ENCODE measurements at places on chromosomes 12 and 14. TPM values are rescaled to one million over a fixed set of nuclear protein-coding genes. Genes with fewer than 3 reads are reported as not detected.

SVOP gene
- not detected for total RNA-seq

CMA1 gene
- total RNA-seq: not detected

GRCh38 chr12:1870086-1870485 is 48.4 kb downstream of the CACNA2D4 start:
- DNase-seq: no peak

ABHD12B gene
- not detected for total RNA-seq

GRCh38 chr12:106021516-106021915 is 117.2 kb downstream of the NUAK1 start:
- DNase-seq: no peak

- DNase-seq: no peak
Measured at GRCh38 chr12:32240162-32240561, 133.5 kb downstream of the BICD1 start.

TMEM132C gene
- total RNA-seq: not detected

ANKS1B gene
- total RNA-seq: 0.10 TPM

ASPG gene
- 0.50 TPM for total RNA-seq

DNA sequence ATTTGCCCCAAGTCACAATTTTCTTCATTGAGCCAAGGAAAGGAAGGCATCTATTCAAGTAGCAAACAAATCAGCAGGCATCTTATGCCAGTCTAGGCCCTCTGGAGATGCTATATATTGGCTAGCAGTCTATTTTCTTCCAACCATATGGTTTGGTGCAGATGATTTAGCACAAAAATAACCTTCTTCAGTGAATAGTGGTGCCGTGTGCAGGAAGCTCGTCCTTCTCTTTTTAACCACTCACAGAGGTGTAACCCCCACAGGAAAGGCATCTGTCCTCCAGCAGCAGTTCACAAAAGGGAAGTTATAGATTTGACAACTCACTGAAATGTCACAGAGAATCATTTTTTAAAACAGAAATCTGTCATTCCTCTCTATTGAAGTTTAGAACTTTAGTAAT is 445.7 kb upstream of the SYT1 start:
- DNase-seq: no peak

C12orf42 gene
- total RNA-seq: not detected

IL31 gene
- total RNA-seq: not detected

- DNase-seq: no peak
Measured at GRCh38 chr14:105898482-105899010, 372.2 kb downstream of the TMEM121 start.

- no peak for DNase-seq
Measured at GRCh38 chr12:49364989-49365388, 2.3 kb upstream of the SPATS2 start.

DNA sequence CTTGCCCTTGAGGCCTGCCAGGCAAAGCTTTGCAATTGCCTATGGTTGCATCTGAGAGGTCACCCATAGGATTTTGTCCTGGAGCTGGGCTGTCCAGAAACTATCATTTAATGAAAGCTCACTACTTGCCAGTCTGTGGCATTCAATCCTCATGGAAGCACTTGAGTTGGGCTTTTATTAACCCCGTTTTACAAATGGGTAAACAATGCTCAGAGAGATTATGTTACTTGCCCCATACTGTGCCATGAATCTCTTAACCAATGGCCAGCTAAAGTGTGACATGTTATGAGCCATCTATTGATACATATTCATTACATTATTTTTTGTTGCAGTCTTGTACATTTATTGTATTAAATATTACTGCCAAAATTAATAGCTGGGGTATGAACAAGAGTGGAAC is 35.9 kb downstream of the PDZRN4 start:
- no peak for DNase-seq

DNA sequence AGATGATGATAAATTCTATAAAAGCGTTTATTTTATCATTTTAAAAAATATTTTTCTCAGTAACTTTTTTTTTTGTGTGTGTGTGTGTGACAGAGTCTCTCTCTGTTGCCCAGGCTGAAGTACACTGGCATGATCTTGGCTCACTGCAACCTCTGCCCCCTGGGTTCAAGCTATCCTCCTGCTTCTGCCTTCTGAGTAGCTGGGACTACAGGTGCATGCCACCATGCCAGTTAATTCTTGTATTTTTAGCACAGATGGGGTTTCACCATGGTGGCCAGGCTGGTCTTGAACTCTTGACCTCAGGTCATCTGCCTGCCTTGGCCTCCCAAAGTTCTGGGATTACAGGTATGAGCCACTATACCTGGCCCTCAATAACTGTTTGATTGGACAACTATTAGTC is 37.2 kb downstream of the PKP2 start:
- DNase-seq: no peak

SRRM4 gene
- not detected for total RNA-seq

MIP gene
- not detected for total RNA-seq

PTPRB gene
- total RNA-seq: 1.0 TPM

MARK3 gene
- 80.3 TPM for total RNA-seq

JAG2 gene
- total RNA-seq: 6.3 TPM

GNB3 gene
- 1.5 TPM for total RNA-seq

SLC5A8 gene
- not detected for total RNA-seq

- no peak for DNase-seq
Measured at GRCh38 chr12:85179680-85180270, 100.2 kb upstream of the ALX1 start.

GRCh38 chr12:121793838-121794533 is 498 bp upstream of the RHOF start:
- peak; percentile 91 for DNase-seq

- no peak for DNase-seq
Measured at GRCh38 chr12:117002051-117002817, 91.5 kb downstream of the FBXW8 start.

GRCh38 chr12:114834621-114835020 is 150.6 kb upstream of the TBX3 start:
- no peak for DNase-seq

HOXC12 gene
- not detected for total RNA-seq

- DNase-seq: no peak
Measured at GRCh38 chr14:56891226-56891625, 80.9 kb upstream of the OTX2 start.

- DNase-seq: no peak
Measured at GRCh38 chr14:87170179-87170578, 822.8 kb downstream of the GALC start.

GRCh38 chr12:102948941-102949352 is 8.5 kb upstream of the ASCL1 start:
- peak; percentile 37 for DNase-seq

- DNase-seq: no peak
Measured at GRCh38 chr12:105324704-105325103, 5.8 kb upstream of the C12orf75 start.

- DNase-seq: no peak
Measured at GRCh38 chr12:45220969-45221368, 5.1 kb downstream of the ANO6 start.

GRCh38 chr12:85796001-85796400 is 40.2 kb downstream of the RASSF9 start:
- no peak for DNase-seq

RAPGEF3 gene
- total RNA-seq: 7.6 TPM

DNA sequence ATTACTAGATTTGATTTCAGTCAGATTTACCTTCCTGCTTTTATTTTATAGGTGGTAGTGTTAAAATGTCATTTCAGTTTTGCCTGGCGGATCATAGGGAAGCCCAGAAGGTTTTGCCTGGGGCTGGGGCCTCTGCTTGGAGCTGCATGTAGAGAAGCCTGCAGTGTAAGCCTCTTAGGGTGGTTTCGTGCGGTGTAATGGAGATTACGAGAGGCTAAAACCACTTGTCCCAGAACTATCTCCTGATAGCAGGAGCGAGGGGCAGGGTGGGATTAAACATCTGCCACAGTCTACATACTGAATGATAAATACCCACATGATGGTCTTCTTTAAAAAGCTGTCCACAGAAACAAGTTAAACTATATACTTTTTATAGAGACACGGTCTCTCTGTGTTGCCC is 35.0 kb upstream of the DICER1 start:
- no peak for DNase-seq

DNA sequence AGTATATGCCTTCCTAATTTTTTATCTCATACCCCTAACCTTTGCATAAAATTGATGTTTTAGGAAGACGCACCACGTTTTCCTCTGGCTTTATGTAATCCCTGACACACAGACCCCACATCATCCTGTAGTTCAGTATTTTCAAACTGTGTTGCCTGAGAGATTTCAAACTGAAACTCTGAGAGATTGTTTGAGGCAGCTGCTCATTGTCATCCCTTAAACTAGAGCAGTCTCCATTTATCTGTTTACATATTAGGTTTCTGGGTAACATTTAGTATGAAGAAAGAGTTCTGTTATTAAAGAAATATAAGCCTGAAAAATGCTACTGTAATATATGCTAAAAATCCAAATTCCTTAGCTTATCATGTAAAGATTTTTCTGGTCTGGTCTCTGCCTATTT is 24.3 kb downstream of the MNAT1 start:
- DNase-seq: no peak

EXOC3L4 gene
- total RNA-seq: 1.8 TPM

DNA sequence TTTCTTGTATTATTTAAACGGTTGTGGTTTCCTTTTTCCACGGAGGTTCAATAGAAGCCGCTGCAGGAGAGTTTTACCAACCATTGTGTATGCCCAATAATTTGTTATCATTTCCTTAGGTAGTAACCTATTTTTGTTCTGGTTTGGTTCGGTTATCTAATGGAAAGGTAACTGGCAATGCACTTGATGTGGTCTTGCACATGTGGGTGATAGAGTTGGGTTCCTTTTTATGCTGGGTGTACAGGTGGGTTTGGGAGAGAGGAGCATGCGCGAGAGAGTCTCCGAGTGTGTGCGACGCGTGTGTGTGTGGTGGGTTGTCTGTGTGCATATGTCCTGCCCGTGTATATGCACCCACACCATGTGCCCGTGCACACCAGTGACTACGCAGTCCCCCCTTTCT is 102.7 kb upstream of the FKBP4 start:
- DNase-seq: no peak

DNA sequence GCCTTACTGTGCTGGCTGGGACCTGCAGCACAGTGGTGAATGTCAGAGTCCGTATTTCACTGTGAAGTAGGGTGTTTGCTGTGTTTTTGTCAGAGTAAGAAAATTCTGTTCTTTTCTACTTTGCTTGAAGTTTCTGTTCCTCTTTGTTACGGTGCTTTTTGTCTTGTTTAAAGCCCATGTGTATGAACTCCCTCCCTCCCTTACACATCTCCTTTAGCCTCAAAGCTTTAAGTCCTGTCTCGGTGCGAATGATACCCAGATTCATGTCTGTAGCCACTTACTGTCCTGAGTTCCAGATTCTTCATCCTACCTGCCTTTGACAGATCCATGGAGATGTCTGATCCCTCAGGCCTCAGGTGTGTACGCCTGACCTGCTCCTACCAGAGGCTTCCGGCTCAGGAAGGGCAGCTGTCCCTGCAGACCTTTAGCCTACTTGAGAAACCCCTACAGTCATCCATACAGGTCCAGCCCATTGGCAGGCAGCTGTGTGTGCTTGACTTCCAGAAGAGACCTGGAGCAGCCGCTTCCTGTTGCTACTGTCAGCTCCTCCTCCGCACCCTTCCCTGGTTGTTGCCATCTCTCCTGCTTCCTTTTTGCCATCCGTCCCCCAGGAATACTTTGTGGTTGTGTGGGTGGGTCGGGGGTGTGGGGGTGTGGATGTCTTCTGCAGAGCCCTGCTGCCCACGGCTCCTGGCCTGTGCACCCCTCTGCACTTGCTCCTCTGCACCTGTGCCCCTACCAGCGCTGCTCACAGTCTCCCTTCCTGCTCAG is 72.9 kb downstream of the DDX51 start:
- no peak for DNase-seq

DNA sequence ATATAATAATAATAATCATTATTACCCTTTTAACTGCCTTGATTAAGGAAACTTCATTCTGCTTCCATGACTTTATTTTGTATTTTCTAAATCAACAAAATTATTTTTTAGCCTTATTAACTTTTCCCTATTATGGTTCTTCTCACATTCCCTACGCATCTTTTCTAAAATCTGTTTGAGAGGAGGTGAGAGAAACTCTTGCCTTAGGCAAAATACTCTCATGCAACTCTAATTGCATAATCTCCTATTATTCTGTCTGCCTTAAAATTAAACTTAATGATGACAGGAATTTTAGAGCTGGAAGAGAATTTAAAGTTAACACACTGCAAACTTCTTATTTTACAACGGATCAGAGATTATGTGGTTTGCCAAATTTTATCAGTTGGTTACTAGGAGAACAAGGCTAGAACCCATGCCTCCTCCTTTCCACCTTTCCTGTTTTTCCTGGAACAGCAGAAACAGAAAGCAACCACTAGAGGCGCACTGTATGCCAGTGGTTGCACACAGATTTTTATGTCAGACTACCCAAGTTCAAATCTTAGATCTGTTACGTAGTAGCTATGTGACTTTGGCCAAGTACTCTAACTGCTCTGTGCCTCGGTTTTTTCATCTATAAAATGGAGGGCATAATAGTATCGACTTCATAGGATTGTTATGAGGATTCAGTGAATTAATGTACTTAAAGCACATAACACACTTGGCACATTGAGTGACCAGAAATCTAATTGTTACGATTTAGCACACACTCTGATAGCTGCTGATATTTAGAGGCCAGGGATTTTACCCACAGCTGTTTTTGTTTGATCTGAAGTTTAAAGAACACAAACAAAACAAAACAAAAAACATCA is 4.3 kb upstream of the BRMS1L start:
- DNase-seq: peak; percentile 28

DNA sequence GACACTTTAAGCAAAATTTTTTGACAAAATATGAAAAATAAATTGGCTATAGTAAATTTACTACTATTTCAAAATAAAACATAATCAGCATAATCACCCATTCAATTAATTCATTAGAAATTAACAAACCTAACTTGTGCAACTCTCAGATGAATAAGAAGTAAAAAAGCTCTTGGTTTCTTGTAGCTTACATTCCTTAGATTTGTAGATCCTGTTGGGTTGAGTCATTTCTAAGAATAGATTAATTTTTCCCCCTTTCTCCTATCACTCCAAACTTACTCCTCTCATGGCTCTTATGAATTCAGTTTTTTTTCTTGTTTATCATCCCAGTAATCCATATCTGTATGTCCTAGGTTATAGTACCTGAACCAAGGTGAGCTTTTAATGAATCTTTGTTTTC is 230.9 kb upstream of the LRIG3 start:
- DNase-seq: no peak

ALX1 gene
- total RNA-seq: 0.50 TPM

GRCh38 chr14:93888995-93889394 is 38.1 kb upstream of the FAM181A start:
- DNase-seq: no peak

DNA sequence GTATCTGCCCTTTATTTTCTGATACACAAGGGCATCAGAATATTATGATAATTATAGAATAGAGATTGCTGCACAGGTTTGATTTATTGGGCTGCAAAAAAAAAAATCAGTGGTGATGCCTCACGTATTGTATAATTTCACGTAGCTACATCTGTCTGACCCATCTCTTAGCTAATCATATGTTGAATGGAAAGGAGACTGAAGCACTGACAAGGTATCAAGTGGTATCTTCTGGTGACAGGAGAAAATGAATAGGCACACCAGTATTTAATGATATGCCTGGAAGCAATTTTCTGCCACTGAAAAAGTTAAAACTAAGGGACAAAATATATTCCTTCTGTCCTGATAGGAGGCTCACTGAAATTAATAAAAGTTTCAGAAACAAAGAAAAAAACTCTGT is 837.2 kb upstream of the FBXO33 start:
- no peak for DNase-seq

ZNF268 gene
- total RNA-seq: 25.9 TPM

Measured in NCI-H460 (cell line).